ENCODE measurements at places on chromosomes 11 and 22.

- no peak for DNase-seq
Measured at GRCh38 chr11:100739666-100740065, 52.6 kb downstream of the ARHGAP42 start.

DNA sequence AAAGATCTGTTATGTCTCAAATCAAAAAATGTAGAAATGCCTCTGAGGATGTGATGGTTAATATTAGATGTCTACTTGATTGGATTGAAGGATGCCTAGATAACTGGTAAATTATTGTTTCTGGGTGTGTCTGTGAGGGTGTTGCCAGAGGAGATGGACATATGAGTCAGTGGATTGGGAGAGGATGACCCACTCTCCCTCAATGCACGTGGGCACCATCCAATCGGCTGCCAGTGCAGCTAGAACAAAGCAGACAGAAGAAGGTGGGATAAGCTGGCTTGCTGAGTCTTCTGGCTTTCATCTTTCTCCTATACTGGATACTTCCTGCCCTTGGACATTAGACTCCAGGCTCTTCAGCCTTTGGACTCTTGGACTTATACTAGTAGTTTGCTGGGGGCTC lies 430.3 kb downstream of the SOX6 start:
- no peak for DNase-seq

- peak; percentile 15 for DNase-seq
Measured at GRCh38 chr11:14908214-14908880, 16.3 kb upstream of the CYP2R1 start.

DNA sequence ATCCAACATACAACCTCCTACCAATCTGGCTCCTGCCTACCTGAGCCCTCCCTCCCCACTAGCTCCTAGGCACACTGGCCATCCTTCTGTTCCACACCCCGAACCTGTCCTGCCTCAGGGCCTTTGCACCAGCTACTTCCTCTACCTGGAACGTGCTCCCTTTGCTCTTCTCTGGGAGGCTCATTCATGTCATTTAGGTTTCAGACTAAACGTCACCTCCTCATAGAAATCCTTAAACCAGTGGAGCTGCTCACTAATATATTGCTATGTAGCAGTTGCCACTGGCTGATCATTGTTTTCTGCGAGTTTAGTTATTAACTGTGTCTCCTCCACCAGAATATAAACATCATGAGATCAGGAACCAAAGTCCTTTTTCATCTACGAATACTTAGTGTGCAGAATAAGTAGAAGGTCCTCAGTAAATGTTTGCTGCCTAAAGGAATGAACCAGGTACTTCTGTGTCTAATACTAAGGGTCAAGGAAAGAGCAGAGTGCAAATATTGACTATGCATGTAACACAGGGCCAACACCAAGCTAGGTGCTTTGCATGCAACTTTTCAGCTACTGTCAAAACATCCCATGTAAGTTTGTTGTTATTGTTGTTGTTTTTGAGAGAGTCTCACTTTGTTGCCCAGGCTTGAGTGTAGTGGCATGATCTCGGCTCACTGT lies 277.6 kb upstream of the SYN3 start:
- no peak for DNase-seq

GRCh38 chr22:18035751-18036150 lies 11.4 kb upstream of the MICAL3 start:
- DNase-seq, result no peak

DNA sequence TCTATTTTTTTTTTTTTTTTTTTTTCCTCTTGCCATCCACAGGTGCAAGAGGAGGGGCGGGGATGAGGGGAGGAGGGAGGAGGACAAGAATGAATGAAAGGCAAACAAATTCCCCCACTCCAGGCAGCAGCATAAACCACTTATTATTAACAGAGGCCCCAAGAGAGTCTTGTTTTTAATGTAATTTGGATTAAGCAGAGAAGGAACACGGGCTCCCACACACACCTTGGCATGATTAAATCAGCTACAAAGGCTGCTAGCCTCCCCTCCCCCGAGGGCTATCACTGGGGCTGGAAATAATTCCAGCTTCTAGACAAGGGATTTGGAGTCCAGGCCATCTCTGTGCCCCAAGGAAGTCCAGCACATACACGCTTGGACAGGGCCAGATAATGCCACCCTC lies 93.4 kb upstream of the DRD2 start:
- DNase-seq, result no peak

GRCh38 chr22:19998991-19999820 lies 17.4 kb downstream of the ARVCF start:
- no peak for DNase-seq

- DNase-seq, result no peak
Measured at GRCh38 chr11:107747622-107748021, 35.8 kb upstream of the SLN start.

DNA sequence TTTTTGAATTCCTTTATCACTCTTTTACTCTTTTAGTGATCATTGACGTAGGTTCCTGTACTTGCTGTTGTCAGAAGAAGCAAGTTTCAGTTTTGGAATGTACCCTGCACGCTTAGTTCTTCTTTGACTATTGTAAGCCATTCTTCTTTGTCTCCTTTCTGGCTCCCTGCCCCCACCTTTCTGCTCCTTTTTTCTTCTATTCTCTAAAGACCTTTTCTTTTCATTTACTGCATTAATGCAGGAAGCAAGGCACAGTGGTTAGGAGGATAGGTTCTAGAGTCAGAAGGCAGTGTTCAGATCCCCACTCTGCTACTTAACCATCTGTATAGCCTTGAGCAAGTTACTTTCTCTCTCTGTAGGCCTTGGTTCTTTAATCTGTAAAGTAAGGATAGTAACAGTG lies 33.7 kb upstream of the RAG2 start:
- no peak for DNase-seq

DNA sequence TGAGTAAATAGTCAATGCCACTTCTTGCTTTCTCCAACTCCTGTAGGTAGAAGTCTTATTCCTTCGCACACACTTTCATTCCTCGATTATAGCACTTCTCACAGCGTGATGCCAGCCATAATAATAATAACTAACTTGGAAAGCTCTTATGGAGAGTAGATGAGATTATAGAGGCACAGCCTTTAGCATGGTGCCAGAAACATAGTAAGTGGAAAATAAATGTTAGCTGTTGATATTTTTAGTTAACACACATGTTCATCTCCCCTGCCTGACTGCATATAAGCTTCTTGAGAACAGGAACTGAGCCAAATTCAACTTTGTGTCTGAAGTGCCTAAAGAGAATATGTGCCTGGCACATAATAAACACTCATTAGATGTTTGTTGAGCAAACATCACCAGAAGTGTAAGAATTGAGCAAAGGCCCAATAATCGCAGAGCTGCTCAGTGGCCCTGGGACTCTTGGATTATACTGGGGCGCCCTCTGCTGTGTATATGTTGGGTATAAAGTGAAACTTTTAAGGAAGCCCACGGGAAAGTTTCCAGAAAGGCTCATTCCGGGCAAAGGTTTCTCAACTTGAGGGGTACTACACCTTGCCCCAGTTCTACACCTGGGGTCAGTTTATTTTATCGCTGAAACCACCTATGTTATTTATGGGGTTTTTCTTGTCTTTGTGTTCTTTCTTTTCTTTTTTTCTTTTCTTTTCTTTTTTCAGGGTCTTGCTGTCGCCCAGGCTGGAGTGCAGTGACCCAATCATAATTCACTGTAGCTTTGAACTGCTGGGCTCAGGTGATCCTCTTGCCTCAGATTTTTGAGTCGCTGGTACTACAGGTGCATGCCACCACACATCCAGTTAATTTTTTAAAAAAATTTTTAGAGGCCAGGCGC lies 22.3 kb downstream of the SLN start:
- DNase-seq, result peak; percentile 22

DNA sequence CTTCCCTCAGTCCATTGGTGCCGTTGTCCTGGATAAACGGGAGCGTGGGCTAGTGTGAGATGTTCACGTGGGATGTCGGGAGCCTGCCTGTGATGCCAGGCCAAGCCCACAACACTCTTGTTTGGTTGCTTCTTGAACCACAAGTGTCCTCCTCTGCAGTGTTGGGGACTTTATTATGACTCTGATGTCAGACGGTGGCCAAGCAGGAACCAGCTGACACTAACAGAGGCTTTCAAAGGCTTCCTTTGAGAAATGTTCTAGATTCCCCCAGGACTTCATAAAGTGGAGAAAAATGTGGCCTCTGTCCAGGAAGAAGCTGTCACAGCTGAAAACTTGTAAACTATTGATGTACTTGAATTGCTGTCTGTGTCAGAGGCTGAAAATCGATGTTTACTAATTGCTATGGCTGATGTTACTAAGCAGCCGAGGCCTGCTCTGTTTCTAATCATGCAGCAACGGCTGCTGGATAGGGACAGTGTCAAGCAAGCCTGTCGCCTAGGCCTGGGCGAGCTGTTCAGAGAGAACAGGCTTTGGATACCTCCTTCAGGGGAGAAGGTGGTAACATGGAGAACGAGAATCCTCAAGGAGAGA lies 131.7 kb downstream of the TBC1D22A start:
- DNase-seq, result no peak

- no peak for DNase-seq
Measured at GRCh38 chr11:67649634-67650510, 658 bp downstream of the ACY3 start.

- DNase-seq, result peak; percentile 0
Measured at GRCh38 chr11:90134478-90135003, at the start of gene NAALAD2. TSS of gene NAALAD2 (plus strand) at chr11:90134663. CDS start at chr11:90134759, 96 bp downstream.

GRCh38 chr11:58905011-58905720 lies 34.1 kb upstream of the GLYATL1 start:
- no peak for DNase-seq

DNA sequence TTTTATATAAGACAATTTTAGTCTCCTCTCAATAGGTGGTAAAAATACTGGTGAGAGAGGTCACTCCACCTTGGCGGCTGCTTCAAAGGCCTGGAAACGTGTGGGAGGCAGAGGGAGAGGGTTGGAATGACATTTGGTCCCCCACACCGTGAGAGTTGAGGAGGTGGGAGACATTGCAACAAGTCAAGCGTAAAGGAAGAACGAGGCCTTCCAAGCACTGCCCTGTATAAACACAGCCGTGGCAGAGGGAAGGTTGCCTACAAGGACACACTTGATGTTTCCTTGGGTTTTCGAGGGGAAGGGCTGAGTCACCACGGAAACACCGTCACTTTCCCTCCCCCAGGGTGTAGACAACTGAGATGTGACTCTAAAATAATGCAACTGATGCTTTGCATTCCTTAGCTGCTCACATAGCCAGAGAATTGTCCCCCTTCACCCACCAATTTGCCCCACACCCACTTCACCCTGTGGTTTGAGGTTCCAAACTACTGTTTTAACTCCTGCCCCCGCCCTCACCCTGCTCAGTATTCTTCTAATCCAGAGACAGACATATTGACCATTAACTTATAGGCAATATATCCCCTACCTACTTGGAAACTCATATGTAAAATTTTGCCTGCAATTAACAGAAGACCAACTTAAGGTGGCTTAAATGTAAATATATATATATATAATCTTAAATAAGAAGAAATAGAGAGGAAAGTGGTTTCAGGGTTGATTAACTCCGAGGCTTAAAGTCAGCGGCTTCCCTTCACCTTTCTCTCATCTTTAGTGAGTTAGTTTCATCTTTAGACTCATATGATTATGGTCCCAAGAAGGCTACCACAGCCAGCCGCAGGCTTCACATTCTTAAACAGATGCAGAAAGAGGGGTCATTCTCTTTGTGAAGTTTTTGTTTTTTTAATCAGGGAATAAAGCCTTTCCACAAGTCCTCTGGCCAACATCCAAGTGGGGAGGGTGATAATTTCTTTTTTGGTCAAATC lies 54.1 kb upstream of the BDNF start:
- no peak for DNase-seq

DNA sequence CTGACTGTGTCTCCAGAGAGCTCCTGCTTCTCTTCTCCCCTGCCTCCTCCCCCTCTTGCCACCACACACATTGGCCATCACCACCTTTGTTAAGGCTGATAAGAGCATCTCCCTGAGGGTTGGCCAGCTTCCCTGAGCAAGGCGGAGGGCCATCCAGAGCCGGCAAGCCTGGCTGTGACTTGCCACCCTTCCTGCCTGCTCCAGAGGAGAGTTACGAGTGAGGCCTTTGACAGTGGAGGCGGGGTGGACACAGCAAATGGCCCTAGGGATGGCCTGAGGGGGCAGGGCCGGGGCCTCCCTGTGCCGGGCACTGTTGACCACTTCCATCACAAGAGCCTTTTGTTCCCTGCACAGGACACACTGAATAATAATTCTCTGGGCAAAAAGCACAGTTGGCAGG lies 5.4 kb downstream of the FREY1 start:
- no peak for DNase-seq

DNA sequence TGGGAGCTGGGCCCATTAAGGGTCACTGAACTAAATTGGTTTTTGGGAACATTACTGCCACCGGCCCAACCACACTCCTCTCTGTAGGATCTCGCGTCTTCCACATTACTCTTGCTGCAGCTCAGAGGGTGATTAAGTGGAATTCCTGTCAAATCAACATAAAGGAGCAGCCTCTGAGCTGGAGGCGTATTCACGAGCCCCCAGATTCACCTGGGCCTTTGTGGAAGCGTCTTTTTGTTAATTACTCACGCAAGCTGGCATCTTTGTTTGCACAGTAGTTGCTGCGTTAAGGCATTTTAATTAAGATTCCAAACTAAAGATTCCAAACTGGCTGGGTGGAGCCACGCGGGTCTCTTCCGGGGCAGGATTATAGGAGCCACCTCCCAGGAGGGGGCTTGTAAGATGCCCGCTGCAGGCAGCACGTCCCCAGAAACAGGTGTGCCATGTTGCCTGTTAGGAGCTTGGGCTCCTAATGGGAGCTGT lies 21.5 kb upstream of the RFPL3 start:
- no peak for DNase-seq

- no peak for DNase-seq
Measured at GRCh38 chr11:108253176-108253575, 30.3 kb downstream of the ATM start.

GRCh38 chr11:7531011-7531410 lies 17.2 kb downstream of the PPFIBP2 start:
- DNase-seq, result no peak

DNA sequence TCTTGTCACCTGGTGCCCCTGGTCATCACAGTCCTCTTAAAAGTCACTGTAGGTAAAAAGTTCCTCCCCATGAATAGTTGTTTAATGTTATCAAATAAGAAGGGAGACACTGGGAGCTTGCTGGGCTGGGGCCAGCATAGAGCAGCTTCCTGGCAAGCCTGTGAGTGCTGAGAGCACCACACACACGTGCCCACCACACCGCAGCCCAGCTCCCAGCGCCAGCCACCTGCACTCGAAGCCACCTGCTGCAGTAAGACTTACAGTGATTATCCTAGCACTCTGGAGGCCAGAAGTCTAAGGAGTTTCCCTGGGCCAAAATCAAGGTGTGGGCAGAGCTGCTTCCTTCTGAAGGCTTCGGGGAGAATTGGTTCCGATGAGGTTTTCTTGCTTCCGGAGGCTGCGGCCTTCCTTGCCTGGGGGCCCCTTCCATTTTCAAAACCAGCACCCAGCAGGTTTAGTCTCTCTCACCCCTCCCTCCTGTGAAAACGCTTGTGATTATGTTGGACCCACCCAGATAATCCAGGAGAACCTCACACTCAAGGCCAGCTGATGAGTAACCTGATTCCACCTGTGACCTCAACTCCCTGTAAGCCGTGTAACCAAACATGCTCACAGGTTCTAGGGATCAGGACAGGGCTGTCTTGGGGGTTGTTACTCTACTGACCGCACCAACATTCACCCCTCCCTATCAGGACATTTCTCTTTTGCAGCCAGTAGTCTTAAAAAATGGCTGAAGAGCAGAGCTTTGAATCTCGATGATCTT lies 687.2 kb downstream of the TBC1D22A start:
- DNase-seq, result no peak

- no peak for DNase-seq
Measured at GRCh38 chr22:41286639-41287091, 678 bp upstream of the RANGAP1 start.
